ENCODE measurements at places on chromosomes 16 and 17.

DNA sequence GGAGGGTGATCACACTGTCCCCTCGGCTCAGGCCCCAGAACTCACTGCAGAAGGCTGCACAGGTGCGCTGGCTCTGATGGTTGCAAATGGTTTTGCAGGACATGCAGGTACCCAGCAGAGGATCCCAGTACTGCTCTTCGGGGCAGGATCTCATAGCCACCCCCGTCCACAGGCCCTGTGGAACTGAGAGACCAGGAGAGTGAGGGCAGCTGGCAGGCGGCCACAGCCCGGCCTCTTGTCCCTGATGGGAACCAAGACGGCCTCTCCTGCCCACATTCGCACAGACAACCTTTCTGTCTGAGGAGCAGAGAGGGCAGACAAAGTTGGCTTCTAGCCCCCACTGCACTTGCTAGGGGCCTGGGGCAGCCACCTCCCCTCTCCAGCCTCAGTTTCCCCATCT is 19.5 kb downstream of the TNFRSF13B start:
- DNase-seq: no peak

DNA sequence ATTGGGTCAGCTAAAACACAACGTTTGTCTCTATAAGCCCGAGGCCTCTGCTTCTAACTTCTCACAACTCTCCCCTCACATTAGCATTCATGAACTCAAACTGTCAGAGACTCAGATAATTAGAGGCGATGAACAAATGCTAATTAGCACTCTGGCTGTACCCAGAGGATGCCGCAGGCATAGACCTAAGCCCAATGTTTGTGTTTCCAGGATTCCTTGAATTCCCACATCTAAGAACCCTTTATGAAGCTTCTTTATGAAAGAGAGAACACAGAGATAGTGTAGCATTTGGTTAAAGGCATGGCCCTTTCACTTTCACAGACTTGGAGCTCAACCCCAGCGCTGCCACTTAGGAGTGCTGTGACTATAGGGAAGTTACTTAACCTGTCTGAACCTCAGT is 512.2 kb downstream of the GRIN2A start:
- DNase-seq: no peak

DNA sequence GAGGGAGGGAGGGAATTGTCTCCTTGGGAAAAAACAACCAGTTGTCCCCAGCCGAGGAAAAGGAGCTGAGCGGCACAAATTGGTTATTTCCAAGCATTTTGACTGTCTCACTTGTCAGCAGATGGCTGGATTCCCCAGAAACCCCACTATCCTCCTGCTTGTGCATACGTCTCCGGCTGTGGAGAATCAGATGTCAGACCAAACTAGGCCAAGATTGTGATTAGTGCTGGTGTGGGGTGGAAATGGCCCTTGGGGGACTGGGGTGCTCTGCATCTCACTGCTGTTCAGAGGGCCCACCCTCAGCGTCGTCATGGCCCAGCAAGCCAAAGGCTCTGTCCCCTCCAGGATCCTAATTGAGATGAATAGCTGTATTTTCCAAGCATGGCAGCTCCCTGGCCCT is 131.7 kb upstream of the HSBP1 start:
- DNase-seq: no peak

DNA sequence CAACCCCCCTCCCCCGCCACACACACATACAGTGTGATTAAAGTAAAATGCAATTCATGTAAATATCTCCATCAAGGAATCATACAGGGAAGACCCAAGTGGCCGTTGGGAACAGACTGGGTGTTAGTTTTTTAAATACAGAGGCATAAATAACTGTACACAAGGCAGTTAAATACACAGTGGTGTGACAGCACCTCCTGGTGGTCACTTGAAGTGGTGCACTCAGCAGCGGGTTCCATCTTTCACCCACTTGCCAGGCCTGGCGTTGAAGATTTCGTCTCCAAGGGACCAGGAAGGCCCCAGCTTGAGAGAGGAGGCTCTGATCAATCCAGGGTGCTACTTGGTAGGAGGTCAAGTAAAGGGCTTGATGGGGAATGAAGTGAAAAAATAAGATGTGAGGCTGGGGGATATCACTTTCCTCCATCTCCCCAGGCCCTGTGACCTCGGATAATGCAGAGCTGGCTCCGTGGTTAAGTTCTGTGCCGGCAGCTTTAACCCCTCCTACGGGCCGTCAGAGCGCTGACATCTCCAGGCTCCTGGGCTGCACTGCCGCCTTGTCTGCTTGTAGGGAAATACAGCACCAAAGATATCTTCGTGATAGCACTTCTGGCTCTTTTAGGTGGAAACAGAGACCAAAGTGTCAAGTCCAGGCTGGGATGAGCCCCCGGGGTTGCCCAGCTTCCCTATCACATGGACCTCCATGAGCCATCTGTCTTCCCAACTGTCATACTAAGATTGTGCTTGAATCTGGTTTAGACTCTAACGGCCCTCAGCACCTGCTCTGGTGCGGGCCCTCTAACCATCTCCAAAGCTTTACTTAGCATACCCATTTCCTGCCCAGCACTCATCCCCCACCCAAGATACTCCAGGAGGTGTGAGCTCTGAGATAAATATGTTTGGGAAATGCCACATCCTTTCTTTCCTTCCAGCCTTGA is 20.7 kb downstream of the LGALS9 start:
- DNase-seq: no peak

DNA sequence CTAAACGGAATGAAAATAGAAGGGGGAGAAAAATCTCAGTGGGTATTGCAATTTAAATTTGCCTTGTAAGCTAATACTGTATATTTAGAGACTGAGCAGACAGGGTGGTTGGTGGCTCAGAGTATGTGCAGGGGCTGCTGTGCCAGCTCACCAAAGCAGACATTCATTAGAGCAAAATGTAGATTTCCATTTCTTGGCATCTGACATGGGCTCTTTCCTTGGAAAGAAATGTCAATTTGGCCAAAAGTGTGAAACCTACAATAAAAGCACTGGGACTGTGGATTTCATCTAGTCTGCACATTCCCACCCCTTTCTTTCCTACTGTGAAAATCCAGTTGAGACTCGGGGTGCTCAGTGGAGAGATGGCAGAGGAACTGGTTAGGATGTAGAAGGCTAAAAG is 145.1 kb upstream of the NOG start:
- DNase-seq: no peak

GRCh38 chr17:47317119-47317518 is 6.6 kb upstream of the EFCAB13 start:
- no peak for DNase-seq

- no peak for DNase-seq
Observed at GRCh38 chr16:1787322-1788094, 4.7 kb downstream of the NUBP2 start.

All from NCI-H2227 treated with DMSO at 0.1 percent for 48 hours (cell line).